ENCODE measurements at places on chromosomes 7 and 10.

- no peak for DNase-seq
Observed at GRCh38 chr7:4692055-4692454, 10.0 kb downstream of the FOXK1 start.

GRCh38 chr10:13253726-13254125 lies 19.6 kb upstream of the UCMA start:
- no peak for DNase-seq

- no peak for DNase-seq
Observed at GRCh38 chr10:20971901-20972300, 74.8 kb upstream of the NEBL start.

GRCh38 chr10:2212244-2212834 lies 475.0 kb upstream of the ADARB2 start:
- DNase-seq = no peak

DNA sequence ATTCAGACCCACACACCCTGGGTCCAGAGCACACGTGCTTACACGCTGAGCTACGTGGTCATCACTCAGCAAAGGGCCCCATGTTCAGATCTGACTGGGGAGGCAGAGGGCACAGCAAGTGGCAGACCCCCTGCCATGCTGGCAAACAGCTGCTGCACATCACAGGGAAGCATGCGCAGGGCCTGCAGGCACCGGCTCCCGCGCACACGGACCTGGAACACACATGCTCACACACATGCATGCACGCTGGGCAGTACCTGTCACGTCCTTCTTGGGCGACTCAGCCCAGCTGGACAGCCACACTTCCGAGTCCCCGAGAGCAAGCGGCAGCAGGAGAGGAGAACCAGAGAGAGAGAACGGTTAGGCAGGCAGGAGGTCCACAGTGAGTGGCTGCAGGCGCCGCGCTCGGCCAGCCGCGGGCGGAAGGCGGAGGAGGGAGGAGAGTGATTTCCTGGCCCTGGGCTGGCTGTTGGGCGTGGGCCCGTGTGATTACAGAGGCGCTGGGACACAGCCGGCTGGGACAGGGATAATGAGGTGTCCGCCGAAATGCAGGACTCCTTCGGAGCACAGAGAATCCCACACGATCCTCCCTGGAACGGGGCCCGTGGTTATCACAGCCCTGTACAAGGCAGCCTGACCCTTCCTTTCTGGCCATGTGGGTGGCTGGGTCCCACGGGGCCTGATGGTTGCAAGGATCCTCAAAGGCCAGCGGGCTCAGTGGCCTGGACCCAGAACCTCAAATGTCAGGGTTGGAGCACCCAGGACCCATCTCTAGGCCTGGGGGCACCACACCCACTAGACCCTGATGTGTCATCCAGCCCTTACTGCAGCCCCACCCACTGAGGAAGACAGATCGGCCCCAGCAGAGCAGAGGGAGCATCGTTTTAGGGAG lies 175.1 kb downstream of the NEURL1 start:
- DNase-seq = peak; percentile 64

DNA sequence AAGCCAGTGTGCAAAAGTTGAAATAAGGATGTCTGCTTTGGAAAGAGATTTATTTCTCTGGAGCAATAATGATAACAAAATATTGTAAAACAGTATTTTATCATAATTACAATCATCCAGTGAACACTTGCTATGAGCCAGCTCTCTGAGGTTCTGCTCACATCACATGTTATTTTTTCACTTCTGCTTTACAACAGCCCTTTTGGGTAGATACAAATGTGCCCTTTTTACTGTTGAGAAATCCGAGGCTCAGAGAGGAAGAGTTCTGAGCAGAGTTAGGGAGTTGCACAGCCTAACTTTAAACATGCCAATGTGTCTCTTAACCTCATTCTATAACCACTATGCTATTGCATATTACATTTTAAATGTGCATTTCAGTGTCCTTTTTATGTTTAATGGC lies 232.6 kb upstream of the CDC14C start:
- DNase-seq = no peak

GRCh38 chr10:77311186-77311585 lies 326.4 kb downstream of the KCNMA1 start:
- DNase-seq = peak; percentile 47

GRCh38 chr10:132310701-132311337 lies 3.1 kb upstream of the STK32C start:
- no peak for DNase-seq

DNA sequence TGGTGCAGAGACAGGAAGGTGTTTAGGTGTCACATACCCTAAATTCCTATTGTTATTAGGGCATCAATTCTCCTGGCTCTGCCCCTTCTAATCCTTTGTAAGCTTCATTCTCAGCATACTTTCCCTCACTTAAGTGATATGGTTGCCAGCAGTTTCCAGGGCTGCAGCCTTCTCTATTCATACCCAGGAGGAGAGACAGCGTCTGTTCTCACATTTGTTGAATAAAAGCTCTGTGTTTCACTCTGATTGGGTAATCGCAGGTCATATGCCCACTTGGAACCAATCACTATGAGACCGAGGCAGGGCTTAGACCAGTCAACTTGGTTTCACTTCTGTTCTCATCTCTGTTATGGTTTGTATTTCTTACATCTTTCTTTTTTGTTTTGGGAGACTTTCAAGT lies 109.6 kb upstream of the MTPN start:
- DNase-seq = peak; percentile 70

- DNase-seq = peak; percentile 85
Observed at GRCh38 chr10:124087672-124088634, 5.4 kb downstream of the CHST15 start.

DNA sequence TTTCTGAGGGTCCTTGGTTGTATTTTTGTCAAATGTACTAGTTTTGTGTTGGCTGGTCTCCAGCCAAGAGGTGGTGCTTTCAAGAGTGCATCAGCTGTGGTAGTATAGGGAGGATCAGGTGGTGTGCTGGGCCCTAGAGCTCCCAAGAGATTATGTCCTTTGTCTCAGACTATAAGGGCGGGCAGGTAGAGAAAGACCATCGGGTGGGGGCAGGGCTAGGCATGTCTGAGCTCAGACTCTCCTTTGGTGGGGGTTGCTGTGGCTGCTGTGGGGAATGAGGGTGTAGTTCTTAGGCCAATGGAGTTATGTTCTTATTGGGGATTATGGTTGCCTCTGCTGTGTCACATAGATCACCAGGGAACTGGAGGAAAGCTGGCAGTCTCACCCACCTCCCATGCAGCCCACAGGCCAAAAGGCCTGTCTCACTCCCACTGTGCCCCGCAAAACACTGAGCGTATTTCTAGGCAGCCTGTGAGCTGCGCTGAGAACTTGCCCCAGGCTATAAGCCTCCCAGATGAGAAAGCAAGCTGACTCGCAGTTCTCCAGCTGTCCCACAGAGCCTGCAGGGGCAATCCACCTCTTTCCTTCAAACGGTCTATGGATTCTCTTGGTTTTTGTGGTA lies 1066.7 kb downstream of the GRM8 start:
- DNase-seq = peak; percentile 98

DNA sequence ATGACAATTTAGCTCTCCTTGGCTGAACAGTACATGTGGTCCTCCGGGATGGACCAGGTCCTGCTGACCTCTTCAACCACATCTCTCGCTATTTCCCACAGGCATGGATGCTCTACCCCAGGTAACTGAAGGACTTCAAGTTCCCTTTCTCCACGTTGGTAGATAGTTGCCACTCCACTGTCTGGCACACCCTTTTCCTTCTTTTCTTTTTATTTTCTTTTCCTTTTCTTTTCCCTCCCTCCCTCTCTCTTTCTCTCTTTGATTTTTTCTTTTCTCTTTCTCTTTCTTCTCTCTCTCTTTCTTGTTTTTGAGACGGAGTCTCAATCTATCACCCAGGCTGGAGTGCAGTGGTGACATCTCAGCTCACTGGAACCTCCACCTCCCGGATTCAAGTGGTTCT lies 2.8 kb upstream of the ACBD7 start:
- no peak for DNase-seq
